ENCODE measurements at places on chromosomes 13 and 19.

DNA sequence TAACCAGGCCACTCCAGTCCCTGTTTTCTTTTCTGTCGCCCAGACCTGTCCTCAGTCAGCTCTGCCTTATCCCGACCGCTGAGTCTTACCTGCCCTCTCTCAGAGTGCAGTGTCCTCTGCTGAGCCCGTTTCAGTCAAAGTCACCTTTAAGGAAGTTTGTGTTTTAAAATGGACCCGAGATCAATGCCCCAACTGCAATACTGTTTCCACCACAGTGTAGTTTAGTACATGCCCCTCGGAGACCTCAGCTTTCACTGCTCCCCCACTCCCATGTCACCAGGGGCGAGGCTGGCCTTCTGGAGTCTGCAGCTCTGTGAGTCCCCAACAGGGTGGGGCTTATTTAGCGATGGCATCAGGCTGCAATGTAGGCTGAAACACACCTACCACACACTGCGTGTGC is 248.4 kb upstream of the TSHZ3 start:
- no peak for DNase-seq

DNA sequence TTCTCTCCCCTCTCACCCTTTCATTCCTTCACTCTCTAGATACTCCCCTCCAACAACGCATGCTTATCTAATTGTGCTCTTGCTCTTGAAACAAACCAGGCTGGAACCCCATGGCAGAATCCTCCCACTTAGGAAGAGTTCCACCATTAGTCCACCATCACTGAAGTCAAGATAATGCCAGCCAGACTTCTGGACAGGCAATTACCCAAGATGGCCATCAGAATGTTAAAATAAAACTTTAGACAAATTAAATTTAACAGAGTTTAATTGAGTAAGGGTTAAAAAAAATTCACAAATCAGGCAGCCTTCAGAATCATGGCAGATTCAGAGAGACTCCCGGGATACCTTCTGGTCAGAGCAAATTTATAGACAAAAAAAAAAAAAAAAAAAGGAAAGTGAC is 221.5 kb downstream of the LHFPL6 start:
- peak; percentile 85 for DNase-seq

- DNase-seq = no peak
These were observed 83.4 kb downstream of the SIPA1L3 start for GRCh38 chr19:37990362-37990761.

DNA sequence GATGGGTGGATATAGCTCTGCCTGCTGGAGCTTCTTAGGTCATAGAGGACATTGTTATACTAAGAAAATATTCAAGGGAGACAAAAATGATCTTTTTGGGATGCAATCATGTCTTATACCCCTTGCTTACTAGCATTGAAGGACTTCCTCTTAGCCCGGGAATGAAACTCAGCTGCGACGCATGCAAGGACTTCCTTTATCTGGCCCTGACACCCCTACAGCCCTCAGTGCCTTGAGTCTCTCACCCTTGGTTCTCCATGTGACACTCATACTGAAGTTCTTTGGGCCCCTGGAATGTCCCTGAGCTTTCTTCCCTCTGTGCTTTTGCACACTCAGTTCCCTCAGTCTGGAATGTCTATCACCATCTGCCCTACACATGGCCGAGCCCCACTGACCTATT is 72.5 kb upstream of the MTIF3 start:
- DNase-seq = no peak

- DNase-seq = peak; percentile 53
These were observed 186.2 kb upstream of the GPR12 start for GRCh38 chr13:26946684-26947343.

- DNase-seq = no peak
These were observed 51.3 kb downstream of the STK24 start for GRCh38 chr13:98525456-98526181.

DNA sequence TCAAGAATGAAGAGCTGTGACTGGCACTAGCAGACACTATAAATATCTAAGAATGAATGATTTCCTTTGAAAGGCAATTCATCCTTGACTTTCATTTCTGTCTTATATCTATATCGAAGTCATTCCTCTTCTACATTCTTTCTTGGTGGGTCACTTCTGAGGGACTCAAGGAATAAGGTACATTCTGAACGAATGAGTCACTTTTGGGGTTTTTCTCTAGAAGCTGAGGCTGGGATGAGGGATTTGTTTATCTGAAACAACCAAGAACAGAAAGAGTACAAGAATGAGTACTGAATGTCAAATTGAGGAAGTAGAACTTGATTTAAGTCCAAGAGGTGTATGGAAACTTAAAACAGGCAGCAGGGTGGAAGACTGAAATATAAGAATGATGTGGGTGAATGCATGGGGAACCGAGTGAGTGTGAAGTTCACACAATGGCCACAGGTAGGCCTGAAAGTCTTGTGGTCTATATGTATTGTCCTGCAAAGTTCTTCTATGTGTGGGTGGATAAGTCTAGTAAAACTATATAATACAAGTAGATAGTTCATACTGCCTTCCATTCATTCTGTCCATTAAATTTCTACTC is 343.9 kb downstream of the OXGR1 start:
- DNase-seq = no peak

DNA sequence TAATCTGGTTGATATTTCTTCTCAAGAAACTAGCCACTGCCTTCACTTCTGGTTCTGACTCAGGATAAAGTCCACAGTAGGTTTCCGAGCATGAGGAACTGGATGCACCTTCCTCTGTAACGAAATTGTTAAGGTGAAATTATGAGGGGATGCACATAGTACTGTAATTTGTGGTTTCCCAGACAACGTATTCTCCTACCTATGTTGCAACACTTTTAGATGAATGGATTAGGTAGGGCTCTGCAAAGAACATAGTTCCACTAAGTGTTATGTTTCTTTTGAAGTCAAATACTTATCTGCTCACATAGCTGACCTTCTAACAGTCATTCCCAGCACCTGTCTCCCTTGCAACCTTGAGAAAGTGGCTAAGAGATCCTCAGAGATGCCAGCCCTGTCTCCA is 5.7 kb upstream of the ZC3H13 start:
- no peak for DNase-seq
